ENCODE measurements at places on chromosomes 6 and 20.

DNA sequence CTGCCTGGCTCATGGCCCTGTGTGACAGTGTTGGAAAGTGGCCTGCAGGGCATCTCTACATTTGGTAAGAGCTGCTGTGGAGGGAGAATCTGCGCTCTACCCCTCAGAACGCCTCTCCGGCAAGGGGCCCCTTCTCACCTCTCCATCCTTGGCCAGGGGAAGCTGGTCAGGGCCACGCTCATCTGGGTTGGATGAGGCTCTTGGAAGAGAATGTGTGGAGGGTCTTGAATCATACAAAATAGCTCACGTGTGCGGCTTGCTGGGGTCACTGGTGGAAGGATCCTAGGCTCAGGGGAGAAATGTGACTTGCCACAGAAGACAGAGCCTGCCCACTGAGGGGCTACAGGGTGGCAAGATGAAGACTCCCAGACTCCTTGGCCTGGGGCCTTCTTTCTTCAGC is 105.0 kb downstream of the SCML4 start:
- DNase-seq = no peak

DNA sequence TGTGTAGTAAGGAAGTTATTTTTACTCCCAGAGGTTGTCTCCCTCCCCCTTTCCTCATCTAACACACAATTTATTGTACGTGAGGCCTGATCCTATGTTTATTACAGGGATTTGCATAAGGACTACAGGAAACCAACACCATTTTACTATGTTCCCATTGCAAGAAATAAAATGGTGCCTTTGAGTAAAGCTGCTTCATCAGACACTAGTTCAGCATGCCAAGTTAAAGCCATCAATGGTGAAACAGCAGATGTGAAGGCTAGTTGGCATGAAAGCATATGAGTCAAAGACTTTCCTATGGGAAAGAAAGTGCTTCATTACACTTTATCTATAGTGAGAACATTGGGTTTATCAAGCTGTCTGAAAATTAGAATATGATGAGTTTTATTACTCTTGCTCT is 543.0 kb downstream of the GRIK2 start:
- DNase-seq = no peak

DNA sequence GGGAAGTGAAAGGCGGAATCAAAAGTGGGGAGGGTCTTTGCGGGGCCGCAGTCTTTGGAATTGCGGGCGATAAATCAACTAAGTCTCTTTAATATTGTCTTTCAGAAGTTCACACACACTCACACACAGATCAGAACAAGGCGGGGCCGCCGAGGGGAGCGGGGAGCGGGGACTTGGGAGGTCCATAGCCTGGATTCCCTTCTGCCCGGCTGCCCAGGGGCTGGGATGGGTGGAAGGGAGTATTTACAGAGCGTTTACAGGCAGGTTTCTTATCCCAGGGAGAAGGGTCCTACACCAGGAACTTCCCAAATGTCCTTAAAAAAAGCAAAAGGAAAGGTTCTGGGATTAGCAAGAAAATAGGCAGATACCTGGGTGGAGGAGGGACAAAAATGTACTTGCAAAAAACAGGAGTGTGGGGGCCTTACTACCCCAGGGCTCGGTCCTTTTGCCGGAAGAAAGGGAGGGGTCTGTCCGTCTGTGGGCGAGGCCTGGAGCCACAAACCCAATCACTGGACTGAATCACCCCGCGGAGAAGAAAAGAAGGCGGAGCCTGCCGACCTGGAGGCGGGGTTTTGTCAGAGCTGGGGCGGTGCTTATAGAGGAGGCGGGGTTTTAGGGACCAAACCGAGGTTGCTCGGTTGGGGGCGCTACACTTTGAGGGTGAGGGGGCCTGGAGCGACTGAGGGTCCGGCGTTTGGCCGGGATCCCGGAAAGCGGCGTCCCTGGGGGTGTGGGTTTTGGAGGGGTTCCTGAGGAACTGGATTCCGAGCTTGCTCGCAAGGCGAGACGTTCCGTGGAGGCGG is 3.2 kb downstream of the PRRT1 start:
- DNase-seq = no peak

DNA sequence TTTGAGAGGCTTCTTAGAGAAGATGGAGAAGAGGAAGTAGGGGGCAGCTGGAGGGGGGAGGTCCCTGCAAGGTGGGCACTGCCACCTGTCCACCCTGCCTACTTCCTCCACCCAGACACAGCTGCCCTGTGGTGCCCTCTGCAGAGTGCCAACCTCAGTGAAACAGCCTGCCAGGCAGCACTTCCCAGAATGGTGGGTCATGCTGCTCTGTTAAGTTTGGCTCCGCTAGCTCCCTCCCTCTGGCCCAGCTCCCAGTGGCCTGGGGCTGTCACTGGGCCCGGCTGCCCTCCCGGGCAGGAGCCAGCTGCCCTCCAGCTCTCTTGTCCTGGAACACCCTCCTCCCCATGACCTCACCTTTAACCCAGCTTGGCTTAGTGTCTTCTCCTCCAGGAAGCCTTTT is 5.1 kb upstream of the EPB41L1 start:
- DNase-seq = no peak

GRCh38 chr6:18514180-18514579 is 127.0 kb downstream of the RNF144B start:
- DNase-seq = no peak

- no peak for DNase-seq
Measured at GRCh38 chr6:44216677-44217331, at the start of gene MYMX. Gene MYMX, plus strand, starts transcription at chr6:44216926. Its CDS starts 546 bp downstream, at chr6:44217472.

GRCh38 chr20:23603321-23603720 is 2.4 kb downstream of the CST9 start:
- DNase-seq = no peak

DNA sequence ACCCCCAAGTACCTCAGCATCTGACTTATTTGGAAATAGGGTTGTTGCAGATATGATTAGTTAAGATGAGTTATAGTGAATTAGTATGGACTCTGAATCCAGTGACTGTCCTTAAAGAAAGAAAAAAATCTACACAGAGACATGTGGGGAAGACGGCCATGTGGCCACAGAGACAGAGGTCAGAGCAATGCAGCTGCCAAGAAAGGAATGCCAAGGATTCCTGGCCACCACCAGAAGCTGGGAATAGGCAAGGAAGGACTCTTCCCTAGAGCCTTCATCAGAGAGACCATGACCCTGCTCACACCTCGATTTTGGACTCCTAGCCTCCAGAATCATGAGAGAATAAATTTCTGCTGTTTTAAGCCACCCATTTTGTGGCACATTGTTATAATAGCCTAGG is 81.8 kb downstream of the FYN start:
- no peak for DNase-seq

DNA sequence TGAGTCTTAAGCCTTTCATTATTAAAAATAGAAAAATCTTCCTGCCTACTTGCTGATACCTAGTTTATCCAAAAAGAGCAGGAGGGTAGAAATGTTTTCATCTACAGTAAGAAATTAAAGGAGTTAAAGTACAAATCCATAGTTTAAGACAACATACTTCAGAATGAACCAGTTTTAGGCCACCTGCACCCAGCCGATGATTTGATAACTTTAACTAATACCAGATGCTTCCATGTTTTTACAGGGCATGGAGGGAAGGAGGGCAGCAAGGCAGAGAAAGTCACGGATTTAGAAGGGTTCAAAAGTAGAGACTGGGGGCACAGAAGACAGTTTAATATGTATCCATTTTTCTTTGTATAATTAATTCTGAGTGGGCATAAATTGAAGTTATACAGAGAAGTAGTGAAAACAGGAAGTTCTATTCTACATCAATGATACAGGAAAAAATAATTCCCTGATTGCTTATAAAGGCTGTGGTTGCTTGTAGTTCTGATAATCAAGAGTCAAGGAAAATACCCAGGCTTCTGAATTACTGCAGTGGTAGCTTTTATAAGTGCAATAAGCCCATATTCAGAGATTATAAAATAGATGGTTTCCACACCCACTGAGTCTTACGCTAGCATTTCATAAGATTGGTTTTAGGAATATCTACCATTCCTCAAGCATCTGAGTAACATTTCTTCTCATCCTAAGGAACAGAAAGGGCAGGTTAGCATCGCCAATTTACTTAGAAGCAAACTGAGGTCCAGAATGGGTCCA is 72.0 kb downstream of the GMDS start:
- DNase-seq = no peak

DNA sequence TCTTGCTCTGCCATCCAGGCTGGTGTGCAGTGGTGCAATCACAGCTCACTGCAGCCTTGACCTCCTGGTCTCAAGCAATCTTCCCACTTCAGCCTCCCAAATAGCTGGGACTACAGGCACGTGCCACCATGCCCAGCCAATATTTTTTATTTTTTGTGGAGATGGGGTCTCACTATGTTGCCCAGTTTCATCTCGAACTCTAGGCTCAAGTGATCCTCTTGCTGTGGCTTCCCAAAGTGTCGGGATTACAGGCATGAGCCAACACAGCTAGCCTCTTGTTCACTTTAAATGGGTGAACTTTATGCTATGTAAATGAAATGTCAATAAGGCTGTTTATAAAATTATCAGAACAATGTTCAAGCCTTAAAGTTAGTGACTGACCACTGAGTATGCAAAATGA is 37.1 kb downstream of the SAMD3 start:
- no peak for DNase-seq

DNA sequence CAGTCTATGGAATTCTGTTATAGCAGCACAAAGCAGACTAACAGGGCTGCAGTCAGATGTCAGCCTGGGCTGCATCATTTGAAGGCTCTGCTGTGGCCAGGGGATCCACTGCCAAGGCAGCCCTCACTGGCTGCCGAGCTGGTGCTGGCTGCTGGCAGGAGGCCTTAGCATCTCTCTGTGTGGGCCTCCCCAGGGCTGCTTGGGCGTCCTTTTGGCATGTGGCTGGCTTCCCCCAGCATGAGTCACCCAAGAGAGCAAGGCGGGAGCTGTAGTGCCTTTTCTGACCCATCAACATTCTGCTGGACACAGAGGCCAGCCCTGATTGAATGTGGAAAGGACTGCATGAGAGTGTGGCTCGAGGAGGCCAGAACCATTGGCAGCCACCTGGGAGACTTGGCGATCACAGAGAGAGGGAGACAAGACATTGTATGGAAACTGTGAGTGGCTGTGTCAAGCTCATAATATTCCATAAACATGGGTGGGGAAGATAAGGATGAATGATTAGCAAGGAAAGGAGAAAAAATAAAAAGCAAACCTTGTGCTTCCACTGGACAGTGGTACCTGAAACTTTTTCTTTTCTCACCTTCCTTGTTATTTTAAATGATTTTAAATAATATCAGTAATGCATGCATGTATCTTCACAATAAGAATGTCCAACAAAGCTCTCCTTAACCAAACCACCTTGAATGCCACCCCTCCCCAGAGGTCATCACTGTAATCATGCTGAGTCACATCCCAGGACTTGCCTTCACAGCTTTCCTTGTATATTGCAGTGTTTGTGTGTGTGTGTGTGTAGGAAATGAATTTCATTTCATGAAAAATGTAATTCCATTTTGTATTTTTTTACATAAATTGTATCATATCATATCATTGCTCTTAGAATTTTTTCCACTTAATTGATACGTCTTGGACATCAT is 55.0 kb upstream of the VSX1 start:
- DNase-seq = no peak

GRCh38 chr6:66900133-66901083 is 1193.4 kb upstream of the EYS start:
- no peak for DNase-seq

DNA sequence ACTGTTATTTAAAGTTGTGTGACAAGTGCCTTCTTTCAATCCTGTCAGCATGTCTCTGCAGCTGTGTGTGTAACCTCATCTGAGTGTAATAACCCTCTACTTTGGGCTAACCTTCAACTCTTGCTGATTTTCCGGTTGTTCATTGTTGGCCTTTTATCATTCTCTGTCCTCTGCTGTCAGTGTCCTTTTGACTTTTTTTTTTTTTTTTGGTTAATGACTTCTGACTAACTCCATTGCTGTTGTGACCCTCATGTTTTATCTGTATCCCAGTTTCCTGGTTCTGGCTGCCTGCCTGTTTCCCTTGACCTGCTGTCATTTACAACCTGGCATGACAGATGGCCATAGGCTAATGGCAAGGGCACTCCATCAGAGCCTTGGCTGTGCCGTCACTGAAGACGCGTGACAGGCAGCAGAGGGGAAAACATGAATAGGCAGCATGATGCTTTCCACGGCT is 145.7 kb upstream of the MAN1A1 start:
- DNase-seq = no peak

DNA sequence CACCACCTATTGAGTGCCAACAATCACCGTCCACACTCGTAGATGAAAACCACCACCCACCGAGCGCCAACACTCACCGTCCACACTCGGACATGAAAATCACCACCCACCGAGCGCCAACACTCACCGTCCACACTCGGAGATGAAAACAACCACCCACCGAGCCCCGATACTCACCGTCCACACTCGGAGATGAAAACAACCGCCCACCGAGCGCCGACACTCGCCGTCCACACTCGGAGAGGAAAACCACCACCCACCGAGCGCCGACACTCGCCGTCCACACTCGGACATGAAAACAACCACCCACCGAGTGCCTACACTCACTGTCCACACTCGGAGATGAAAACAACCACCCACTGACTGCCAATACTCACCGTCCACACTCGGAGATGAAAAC is 129.3 kb downstream of the IRF4 start:
- no peak for DNase-seq

DNA sequence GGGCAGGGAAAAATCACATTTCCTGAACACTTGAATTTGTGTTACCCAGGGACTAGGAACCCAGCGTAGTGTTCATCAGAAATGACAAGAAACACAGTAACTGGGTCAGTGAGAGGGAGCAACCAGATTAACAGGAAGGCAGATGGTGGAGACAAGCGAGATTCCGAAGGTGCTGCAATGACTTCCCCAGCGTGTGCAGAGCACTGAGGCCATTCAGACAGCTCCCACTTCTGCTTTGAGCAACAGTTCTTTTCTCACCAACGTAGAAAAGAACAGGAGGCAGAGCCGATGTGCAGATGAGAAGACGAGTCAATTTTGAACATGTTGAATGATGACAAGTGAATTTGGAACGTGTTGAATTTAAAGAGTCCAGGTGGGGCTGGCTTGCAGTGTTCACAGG is 63.1 kb upstream of the IFNGR1 start:
- no peak for DNase-seq

GRCh38 chr6:31142361-31142761 is 3.5 kb upstream of the PSORS1C2 start:
- DNase-seq = no peak

DNA sequence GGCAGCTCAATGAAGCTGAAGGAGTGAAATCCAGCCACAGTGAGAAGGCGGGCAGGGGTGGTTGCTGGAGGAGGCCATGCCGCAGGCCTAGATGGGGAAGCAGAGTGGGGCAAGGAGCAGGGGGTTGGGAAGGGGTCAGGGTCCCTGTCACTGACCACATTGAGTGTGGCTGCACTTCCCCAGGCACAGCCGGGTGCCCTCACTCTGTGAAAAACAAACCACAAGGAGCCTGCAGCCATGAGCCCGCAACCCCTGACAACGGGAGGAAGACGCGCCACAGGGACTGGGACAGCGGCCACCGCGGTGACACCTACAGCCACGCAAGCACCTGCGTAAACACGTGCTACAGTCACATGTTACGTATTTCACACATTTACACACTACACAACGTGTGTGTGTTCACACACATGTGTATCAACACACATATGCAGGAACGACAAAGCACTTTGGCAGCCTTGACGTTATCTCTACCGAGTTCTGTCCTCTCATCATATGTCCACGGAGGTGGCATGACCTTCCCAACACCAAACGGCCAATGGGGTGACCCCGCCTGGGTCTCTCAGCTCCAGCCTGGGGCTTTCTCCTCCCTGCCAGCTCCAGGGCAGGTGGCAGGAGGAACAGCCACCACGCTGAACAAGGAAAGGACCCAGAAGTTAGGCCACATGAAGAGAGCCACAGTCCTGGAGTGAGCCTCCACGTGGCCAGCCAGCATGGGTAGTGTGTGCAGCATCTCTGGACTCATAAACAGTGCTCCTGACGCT is 137.6 kb upstream of the RPS6KA2 start:
- no peak for DNase-seq

GRCh38 chr6:159894991-159895390 is 4.2 kb downstream of the MAS1 start:
- no peak for DNase-seq

All from NCI-H2081 treated with DMSO at 0.1 percent for 48 hours (cell line).